HuH-7.5 (cell line): ENCODE measurements at places on chromosomes 7 and 10.

DNA sequence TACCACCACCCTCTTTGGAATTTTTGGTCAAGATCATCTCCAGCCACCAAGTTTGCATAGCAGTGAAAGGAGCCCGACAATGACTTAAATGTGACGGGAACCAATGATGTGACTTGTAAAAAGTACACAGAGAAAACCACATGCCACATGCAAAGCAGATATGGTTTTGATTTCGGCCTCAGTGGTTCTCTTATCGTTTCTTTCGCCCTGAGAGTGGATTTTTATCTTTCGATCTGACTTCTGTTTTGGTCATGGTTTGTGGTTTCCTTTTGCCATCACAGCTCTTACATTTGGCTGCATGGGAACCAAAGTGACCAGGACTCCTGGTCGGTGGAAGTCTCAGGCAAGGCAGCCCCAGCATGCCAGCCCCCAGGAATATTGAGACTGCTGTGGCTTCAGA, 31.5 kb downstream of the TCF7L2 start:
- DNase-seq, result no peak

DNA sequence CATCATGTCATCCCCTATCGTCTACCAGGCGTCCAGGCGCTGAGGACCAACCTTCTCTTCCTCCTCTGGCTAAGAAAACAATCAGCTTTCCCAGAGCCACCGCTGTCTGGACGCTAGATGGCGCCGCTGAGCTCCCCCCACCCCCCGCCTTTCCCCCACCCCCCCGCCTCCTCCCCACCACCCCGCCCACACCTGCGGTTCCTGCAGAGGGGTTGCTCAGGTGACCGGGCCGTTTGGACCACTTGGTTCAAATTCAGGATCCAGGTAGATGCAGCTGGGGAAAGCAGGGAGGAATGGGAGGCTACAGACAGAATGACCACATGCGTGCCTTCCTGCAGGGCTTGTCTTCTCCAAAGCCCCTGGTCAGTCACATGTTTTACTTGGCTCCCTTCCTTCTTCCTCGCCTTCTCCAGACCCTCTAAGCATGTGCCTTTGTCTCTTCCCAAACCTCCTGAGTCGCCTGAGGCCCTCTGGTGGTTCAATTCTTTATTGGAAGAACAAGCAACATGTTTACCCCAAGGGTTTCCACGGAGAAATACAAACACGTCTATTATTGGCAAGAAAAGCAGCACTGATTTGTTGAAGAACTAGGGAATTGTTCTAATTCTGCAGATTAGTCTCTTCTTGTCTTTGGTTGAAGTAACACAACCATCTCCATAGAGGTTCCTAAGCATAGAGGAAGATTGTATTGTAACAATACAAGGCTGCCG, 24.7 kb downstream of the AOC1 start:
- DNase-seq, result peak; percentile 70

- DNase-seq, result peak; percentile 10
Observed at GRCh38 chr7:141550386-141551093, 670 bp upstream of the AGK start.

DNA sequence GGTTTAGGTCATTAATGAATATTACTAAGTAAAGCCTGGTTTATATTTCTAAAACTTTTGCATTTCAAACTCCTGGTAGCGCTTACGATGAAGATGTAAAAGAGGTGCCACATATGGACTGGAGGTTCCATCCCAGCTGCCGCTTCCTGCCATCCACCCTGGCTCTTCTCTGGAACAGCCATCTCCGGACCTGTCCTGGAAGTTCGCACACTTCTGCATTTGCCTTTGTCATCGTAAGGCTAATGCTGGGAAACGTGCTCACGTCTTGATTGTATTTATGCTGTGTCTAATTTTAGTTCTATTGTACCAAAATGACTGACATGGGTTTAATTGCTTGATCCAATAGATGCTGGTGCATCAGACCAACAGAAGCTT, 103.1 kb downstream of the HIPK2 start:
- DNase-seq, result no peak

GRCh38 chr7:101436857-101437576, 74.3 kb downstream of the COL26A1 start:
- DNase-seq, result peak; percentile 43

DNA sequence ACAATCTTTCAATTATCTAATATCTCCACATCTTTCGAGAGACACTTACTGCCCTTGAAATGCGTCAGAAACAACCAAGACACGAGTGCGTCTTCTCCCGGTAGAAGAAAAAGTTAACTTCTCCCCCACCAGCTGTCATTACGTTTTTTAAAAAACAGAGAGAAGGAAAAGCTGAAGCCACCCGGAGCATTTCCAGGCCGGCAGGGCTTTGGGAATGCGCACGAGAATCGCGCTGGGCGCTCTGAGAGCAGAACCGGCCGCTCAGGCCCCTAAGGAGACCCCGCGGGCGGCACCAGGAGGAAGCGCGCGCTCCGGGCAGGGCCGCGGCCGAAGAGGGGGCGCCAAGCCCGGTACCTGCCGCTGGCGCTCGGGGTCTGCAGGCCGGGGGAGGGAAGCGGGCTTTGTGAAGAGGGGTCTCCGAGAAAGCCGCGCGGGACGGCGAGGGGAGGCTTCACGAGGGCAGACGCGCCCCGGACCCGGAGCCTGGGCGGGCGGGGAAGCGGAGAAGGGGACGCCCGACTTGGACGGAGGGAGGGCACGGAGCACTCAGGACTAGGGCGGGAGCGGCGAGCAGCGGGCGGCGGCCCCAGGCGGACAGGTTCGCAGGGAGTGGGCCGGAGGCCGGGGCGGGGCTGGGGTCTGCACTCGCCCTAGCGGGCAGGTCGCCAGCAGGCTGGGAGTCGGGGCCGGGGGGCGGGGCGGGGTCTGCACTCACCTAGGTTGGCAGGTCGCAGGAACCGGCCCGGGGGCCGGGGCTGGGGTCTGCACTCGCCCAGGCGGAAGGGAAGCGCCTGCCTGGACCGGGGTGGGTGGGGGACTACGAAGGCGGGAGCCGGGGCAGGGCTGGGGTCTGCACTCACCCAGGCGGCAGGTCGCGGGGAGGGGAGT, 932 bp downstream of the ESYT2 start:
- DNase-seq, result peak; percentile 35

DNA sequence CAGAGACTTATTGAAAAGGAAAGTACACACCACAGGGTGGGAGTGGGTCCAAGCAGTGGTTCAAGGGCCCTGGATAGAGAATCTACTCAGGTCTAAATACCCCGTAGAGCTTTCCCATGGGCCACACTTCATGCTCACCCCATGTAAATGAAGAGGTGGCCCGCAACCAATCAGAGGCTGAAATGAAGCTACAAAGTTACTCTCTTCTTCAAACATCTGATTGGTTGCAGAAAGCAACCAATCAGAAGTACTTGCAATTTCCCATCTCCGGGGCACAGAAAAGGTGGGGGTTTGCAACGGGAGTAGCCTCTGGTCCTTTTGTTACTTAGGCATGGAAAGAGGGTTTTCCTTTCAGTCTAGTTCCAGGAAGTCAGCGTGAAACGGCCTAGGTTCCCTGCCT, 15.2 kb upstream of the GALNTL5 start:
- no peak for DNase-seq

DNA sequence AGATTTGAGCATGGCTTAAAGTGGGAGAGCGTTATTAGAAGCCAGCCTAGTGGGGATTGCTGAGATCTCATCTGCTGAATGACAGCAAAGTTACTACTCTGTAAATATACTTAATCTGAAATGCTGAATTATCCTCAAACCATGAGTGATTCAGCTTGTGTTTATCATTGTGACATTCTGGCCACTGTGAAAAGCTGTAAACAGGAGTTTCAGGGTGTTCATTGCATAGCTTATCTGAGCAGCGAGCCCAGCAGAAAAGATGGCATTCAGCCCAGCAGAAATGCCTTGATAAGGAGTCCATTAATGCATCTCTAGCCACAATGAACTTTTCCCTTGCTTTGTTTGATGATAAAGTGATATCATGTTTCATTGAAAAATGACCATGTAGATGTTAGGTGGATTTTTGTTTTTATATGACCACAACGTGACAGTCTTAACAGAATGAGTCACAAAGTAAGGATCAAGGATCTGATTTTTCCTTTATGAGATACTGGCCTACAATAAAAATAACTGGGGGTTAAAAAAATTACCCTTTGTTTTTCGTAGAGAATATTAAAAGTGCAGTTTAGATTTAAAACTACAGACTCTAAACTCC, 7.8 kb downstream of the TES start:
- DNase-seq, result no peak

- DNase-seq, result no peak
Observed at GRCh38 chr7:46742601-46743000, 821.5 kb upstream of the IGFBP3 start.

DNA sequence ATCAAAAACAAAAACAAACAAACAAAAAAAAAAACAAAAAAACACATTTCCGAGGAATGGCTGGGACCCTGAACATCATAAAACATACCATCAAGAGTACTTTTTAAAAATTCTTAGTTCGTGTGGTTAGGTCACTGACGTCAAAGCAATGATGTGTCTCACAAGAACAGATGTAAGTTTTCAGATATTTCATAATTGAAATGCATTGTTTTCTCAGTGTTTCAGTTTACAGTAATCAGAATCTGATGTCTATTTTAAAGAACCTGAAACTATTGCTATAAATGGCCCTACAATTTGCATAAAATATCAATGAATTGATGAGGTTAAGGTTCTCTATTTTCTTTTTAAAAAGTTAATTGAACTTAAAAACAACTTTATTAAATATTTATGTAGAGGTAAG, 103.7 kb upstream of the HGF start:
- no peak for DNase-seq

- no peak for DNase-seq
Observed at GRCh38 chr7:152335900-152336571, 99.8 kb downstream of the KMT2C start.

GRCh38 chr7:99631295-99632109, 14.8 kb downstream of the ZSCAN25 start:
- peak; percentile 59 for DNase-seq

GRCh38 chr7:50367570-50367969, 63.1 kb downstream of the IKZF1 start:
- no peak for DNase-seq

DNA sequence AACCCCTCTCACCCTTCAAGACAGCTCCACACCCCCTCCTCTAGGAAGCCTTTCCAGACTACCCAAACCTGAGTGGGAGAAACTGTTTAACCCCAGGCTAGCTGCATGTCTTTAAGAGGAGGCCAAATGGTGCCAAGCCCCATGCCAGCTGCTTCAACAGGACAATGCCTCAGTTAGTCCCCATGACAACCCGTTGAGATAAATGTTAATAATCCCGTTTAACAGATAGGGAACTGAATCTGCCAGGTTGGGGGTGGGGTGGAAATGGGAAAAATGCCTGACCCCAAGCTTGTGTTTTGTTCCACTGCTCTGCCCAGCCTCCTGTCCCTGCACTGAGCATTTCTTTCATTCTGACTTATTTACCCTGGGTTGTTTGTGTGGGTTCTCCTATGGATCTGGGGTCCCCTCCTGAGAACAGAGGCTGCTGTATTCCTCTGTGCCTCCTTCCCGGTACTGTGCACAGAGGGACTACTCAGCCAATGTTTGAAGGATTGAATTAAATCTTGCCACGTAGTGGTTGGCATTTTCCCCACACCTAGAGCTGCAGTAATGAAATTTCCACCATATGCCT, 452.6 kb upstream of the ZMIZ1 start:
- no peak for DNase-seq

DNA sequence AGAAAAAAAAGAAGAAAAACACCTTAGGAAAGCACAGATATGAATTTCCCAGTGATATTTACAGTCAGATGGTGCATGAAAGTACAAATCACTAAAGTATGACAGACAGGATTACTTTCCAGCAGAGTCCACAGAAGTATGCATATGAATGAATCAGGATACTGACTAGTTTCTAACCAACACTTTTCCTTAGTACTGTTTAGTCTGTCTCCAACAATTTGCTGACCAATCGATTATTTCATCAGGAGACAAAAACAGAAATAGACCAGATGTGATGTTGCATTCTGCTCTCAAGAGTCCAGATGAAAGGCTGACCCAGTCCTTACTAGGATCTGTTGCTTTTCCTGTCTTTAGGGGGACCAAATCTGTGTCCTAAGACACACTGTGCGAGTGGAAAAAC, 14.6 kb downstream of the SLC35B4 start:
- DNase-seq, result no peak

GRCh38 chr7:111516612-111517011, 45.7 kb downstream of the IMMP2L start:
- DNase-seq, result no peak

DNA sequence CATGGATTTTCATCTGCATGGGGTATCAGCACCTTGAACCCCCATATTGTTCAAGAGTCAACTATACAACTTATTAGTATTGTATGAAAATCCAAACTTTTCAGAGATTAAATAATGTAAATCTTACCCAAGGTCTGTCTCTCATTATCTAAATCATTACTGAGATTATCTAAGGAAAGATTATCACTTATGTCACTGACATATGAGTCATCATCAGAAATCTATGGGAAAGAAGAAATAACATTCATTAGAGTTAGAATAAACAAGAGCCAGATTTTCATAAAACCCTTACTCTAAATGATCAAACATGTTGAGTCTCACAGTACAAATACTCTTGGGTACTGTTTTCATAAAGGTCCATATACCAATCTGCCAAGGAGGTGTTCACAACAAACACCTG, 83.3 kb upstream of the GSDME start:
- DNase-seq, result no peak

GRCh38 chr10:92832121-92832520, 16.2 kb upstream of the EXOC6 start:
- DNase-seq, result no peak

- DNase-seq, result no peak
Observed at GRCh38 chr10:127635882-127636281, 86.8 kb downstream of the NPS start.

- no peak for DNase-seq
Observed at GRCh38 chr10:127194599-127194998, 1.8 kb downstream of the INSYN2A start.

GRCh38 chr10:4041635-4042034, 256.6 kb upstream of the KLF6 start:
- no peak for DNase-seq

GRCh38 chr10:21399392-21400035, 126.0 kb downstream of the SKIDA1 start:
- DNase-seq, result no peak

- no peak for DNase-seq
Observed at GRCh38 chr7:93883078-93883916, 7.3 kb downstream of the TFPI2 start.

DNA sequence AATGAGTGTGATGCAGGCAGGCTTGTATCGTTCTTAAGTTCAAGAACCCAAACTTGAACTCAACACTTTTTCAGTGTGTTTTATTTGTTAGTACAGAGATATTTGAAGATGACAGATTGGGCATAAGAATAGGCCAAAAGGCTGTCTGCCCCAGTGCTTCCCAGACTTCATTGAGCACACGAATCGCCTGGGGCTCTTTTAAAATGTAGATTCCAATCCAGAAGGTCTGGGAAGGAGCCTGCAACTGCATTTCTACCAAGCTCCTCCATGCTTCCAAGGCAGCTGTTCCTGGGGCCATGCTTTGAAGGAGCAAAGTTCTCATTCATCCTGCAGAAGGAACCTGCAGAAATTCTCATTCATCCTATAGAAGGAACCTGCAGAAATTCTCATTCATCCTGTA, 114.5 kb upstream of the INSYN2A start:
- no peak for DNase-seq

- no peak for DNase-seq
Observed at GRCh38 chr7:69651101-69651590, 52.9 kb downstream of the AUTS2 start.

GRCh38 chr10:20887706-20888555, 9.2 kb downstream of the NEBL start:
- DNase-seq, result no peak
